Liver (tissue), 10 donors: ENCODE measurements at places on chromosomes 16 and 17. TPM values are rescaled to one million over a fixed set of nuclear protein-coding genes. Genes with fewer than 3 reads are reported as not detected.

The EIF5A gene
- 506 TPM for polyA plus RNA-seq

DNA sequence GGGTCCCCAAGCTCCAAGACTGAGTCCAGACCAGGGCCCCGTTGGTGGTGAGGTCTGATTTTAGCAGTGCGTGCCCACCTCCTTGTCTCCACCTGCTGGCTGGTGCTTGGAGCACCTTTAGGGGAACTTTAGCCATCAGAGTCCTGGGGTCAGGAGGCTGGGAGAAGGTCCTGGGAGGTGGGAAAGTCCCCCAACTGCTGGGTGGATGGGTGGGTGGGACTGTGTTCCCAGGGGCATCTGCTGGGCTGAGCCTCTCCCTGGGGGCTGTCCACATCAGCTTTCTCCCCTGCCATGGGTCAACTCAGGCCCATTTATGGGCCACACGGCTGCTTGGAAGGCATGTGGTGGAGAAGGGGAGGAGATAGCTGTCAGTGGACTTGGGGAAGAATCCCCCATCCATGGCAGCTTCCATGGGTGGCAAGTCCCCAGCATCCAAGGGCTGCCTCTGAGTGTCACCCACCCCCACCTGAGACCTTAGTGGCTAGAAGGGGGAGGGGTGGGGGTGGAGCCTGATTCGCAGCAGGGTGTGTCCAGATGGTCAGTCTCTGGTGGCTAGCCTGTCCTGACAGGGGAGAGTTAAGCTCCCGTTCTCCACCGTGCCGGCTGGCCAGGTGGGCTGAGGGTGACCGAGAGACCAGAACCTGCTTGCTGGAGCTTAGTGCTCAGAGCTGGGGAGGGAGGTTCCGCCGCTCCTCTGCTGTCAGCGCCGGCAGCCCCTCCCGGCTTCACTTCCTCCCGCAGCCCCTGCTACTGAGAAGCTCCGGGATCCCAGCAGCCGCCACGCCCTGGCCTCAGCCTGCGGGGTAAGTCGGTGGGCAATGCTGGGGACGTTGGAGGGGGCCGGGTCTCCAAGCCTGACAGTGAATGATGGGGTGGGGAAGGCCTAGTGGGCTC, at the start of gene TRPV2:
Gene TRPV2, plus strand, starts transcription at position 541 of the 894 bp plus-strand sequence. CDS start 2,098 bp downstream, outside the sequence.
- peak within 1 kb of the TSS; percentile 46 for H3K4me3 ChIP-seq
- DNase-seq, result peak; percentile 55
- no peaks in the 10 kb centered on the region for H3K27me3 ChIP-seq
- H3K4me1 ChIP-seq, result no peaks in the 10 kb centered on the region

DNA sequence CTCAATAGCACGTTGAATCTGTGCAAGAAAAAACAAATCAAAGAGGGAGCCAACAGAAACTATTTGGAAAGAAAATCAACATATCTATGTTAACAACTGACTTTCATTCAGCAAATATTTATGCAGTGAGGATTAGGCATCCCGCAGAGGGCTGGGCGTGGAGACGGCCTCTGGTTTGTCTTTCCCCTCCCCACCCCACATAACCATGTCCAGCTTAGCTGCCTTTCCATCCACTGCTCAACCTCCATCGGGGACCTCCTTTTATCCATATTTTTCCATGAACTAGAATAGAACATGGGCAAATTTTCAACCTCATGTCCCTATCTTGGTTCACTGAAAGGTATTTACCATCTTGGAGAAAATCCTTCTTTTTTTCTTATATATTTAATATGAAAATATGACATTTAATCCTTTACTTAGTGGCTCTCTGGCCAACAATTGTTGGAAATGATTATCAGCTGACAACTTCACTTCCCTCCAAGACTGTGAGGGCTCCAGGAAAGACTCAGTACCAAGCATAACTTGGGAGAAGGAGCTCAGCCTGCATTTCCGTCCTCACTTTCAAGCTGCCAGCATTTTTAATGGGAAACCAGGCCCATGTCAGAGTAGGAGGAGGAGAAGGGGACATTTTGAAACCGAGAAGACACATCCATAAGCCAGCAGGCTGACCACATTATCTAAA, 462.6 kb upstream of the MAF start:
- no peaks in the 10 kb centered on the region for H3K27me3 ChIP-seq

GRCh38 chr16:49311823-49312222, 30.2 kb upstream of the CBLN1 start:
- no peak overlapping the region for H3K4me3 ChIP-seq
- no peaks in the 10 kb centered on the region for H3K4me1 ChIP-seq
- no peak for DNase-seq
- no peak overlapping the region for H3K27ac ChIP-seq
- H3K36me3 ChIP-seq, result no peaks in the 10 kb centered on the region
- H3K27me3 ChIP-seq, result no peaks in the 10 kb centered on the region

DNA sequence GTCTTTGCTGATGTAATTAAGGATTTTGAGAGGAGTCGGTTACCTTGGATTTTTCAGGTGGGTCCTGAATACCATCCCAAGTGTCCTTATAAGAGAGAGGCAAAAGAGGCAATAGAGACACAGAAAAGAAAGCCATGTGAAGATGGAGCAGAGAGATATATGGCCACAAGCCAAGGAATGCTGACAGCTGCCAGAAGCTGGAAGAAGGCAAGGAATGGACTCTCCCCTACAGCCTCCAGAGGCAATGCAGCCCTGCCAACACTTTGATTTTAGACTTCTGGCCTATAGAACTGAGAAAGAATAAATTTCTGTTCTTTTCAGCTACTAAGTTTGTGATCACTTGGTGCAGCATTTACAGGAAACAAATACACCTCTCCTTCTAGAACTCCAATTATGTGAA, 8.2 kb upstream of the RNFT1 start:
- H3K27ac ChIP-seq, result no peak overlapping the region
- no peaks in the 10 kb centered on the region for H3K27me3 ChIP-seq
- no peaks in the 10 kb centered on the region for H3K4me1 ChIP-seq

The NSF gene
- 7.5 TPM for polyA plus RNA-seq

DNA sequence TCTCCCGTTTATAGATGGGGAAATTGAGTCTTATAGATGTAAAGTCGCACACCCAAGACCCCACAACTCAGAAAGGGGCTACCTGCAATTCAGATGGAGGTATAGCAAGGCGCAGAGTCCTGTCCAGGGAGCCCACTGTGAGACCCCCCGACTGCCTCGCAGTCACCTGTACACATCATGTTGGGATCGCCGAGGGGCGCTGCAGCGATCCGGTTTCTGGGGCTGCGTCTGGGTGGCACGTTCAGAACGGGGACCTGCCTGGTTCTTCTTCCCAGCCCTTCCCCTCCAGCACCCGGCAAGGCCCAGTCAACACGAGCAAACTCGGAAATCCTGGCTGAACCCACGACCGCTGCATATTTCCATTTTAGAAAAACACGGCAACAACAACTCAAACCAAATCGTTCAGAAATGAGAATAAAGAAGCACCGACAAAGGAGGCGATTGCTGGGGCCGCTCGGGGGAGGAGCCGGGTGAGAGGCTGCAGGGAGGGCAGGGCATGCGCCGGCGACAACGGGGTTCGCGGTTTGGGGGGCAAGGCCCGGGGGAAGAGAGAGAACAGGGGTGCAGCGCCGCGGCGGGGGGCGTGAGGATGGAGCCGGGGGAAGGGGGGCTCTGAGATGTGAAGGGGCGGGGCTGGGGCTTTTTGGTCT, 643 bp downstream of the HSDL1 start:
- peak overlapping the region; percentile 54 for H3K27ac ChIP-seq
- H3K4me3 ChIP-seq, result peak overlapping the region; percentile 92
- H3K27me3 ChIP-seq, result no peaks in the 10 kb centered on the region
- no peaks in the 10 kb centered on the region for H3K36me3 ChIP-seq

GRCh38 chr17:51060396-51060795, 60.3 kb downstream of the SPAG9 start:
- H3K4me3 ChIP-seq, result no peak overlapping the region
- no peaks in the 10 kb centered on the region for H3K36me3 ChIP-seq
- no peak overlapping the region for H3K27ac ChIP-seq
- no peak for DNase-seq
- no peaks in the 10 kb centered on the region for H3K27me3 ChIP-seq

DNA sequence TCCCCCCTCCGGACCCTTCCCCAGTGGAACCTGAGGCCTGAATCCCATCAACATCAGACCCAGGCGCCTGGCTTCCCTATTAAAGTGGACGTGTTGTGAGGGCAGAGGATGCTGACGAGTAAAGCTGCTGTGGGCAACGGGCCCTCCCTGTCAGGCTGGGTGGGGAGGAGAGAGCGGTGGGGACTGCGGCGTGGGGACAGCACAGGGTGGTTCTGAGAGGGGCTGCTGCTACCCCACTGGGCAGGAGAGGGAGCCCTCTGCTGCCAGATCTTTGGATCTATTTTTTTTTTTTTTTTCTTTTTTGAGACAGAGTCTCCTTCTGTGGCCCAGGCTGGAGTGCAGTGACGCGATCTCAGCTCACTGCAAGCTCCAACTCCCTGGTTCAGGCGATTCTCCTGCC, 5.9 kb downstream of the CA5A start:
- no peak overlapping the region for H3K4me3 ChIP-seq
- no peak for DNase-seq
- peaks cover 10% of the 10 kb centered on the region for H3K36me3 ChIP-seq
- H3K27ac ChIP-seq, result no peak overlapping the region

- DNase-seq, result no peak
- H3K27me3 ChIP-seq, result no peaks in the 10 kb centered on the region
- H3K4me3 ChIP-seq, result no peak overlapping the region
- no peaks in the 10 kb centered on the region for H3K4me1 ChIP-seq
- no peaks in the 10 kb centered on the region for H3K36me3 ChIP-seq
These were observed 31.9 kb upstream of the C16orf78 start for GRCh38 chr16:49341706-49342105.

DNA sequence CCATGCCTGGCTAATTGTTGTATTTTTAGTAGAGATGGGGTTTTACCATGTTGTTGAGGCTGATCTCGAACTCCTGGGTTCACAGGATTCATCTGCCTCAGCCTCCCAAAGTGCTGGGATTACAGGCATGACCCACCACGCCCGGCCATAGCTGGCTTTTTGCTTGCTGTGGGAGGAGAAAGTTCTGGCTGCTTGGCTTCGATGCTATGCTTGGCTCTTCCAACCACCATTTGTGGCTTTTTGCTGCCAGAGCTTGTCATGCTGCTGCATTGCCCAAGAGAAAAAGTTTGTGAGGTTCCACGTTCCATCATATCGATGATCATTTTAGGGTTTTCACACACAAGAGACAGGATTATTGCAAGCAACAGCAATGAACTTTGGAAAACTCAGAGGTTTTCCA, 16.2 kb downstream of the BMERB1 start:
- H3K36me3 ChIP-seq, result no peaks in the 10 kb centered on the region
- no peak overlapping the region for H3K4me3 ChIP-seq

The RND2 gene
- polyA plus RNA-seq, result 2.4 TPM

DNA sequence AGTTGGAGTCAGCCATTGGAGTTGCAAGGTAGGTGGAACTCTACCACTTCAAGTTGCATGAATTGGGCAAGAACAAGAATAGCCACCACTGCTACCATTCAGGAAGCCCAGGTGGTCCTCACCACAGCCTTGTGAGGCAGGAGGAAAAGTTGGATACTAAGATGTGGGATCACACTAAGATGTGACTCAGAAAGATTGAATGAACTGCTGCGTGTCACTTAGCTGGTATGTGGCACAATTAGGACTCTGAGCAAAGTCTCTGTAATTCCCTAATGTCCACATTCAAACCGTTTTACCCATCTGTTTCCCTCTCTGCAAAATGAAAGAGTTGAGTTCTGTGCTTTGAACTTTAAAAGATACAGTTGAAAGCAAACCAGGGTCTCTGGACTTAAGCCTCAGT, 44.7 kb upstream of the HS3ST3A1 start:
- no peak overlapping the region for H3K27ac ChIP-seq
- H3K27me3 ChIP-seq, result no peaks in the 10 kb centered on the region
- H3K36me3 ChIP-seq, result no peaks in the 10 kb centered on the region
- H3K4me3 ChIP-seq, result no peak overlapping the region

The STX1B gene
- 0.82 TPM for polyA plus RNA-seq

The TBC1D28 gene
- not detected for polyA plus RNA-seq

The CCDC154 gene
- 0.18 TPM for polyA plus RNA-seq

The ZNF48 gene
- polyA plus RNA-seq, result 2.3 TPM

- H3K4me1 ChIP-seq, result peaks cover 39% of the 10 kb centered on the region
- peak overlapping the region; percentile 55 for H3K4me3 ChIP-seq
- no peaks in the 10 kb centered on the region for H3K27me3 ChIP-seq
- H3K27ac ChIP-seq, result peak overlapping the region; percentile 97
- peak; percentile 77 for DNase-seq
- no peaks in the 10 kb centered on the region for H3K36me3 ChIP-seq
These were observed 1.2 kb upstream of the SPAG9 start for GRCh38 chr17:51121620-51122472.

DNA sequence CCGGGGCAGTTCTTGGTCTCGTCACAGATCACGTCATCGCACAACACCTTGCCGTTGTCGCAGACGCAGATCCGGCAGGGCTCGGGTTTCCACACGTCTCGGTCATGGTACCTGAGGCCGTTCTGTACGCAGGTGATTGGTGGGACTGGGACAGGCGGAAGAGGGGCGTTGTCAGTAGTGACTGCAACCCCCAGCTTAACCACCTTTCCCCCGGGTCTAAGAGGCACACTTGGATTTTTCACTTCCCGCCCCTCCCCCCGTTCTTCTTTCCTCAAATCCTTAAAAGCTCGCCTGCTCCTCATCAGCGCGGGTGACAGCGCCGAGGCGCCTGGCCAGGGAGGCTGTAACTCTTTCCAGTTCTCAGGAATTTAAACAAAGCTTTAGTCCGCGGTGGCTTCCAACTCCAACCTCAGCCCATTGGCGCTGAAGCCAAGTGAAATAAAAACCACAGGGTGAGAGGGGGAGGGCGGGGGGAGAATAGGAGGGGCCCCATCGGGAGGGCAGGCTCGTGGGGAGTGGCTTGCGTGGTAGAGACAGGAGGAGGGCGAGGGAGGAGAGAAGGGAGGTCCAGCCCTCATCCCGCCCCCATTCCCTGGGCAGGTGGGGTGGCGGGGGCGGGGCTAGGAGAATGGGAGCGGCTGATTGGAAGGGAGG, 1.5 kb downstream of the COL1A1 start:
- H3K27ac ChIP-seq, result peak overlapping the region; percentile 82
- H3K36me3 ChIP-seq, result no peaks in the 10 kb centered on the region
- peak overlapping the region; percentile 32 for H3K4me3 ChIP-seq

GRCh38 chr16:88649924-88650748, 717 bp downstream of the CYBA start:
- peaks cover 15% of the 10 kb centered on the region for H3K36me3 ChIP-seq
- no peak for DNase-seq
- peak overlapping the region; percentile 44 for H3K4me3 ChIP-seq
- H3K4me1 ChIP-seq, result peaks cover 11% of the 10 kb centered on the region
- H3K27me3 ChIP-seq, result no peaks in the 10 kb centered on the region

GRCh38 chr16:2690852-2691251, 8.5 kb downstream of the KCTD5 start:
- H3K4me1 ChIP-seq, result peaks cover 11% of the 10 kb centered on the region
- DNase-seq, result no peak
- H3K36me3 ChIP-seq, result no peaks in the 10 kb centered on the region
- no peak overlapping the region for H3K27ac ChIP-seq
- H3K4me3 ChIP-seq, result no peak overlapping the region

The GINS2 gene
- 1.0 TPM for polyA plus RNA-seq

The HSD17B1 gene
- polyA plus RNA-seq, result 1.0 TPM

The PMP22 gene
- 5.2 TPM for polyA plus RNA-seq

The GLIS2 gene
- 1.4 TPM for polyA plus RNA-seq
